Natural killer cell (primary cell): ENCODE measurements at places on chromosomes 5 and 9. TPM values are rescaled to one million over a fixed set of nuclear protein-coding genes. Genes with fewer than 3 reads are reported as not detected.

The RHOBTB3 gene
- total RNA-seq = 46.5 TPM

DNA sequence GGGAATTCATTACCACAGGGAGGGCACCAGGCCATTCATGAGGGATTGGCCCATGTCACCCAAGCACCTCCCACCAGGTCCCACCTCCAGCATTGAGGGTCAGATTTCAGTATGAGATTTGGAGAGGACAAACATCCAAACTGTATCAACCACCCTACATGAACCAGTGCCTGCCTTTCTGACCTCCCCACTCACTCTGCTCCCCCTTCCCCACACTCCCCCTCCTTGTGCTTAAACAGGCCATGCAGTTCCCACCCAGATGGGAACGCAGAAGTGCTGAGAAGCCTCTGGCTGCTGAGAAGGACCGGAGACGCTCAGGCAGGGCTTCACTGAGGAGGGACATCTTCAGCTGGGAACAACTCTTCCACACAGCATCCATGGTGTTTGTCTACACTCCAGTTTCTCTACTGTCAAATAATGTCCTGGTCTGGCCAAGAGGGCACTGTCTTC is 30.0 kb upstream of the ADAMTS2 start:
- H3K4me3 ChIP-seq = no peak overlapping the region
- no peak for DNase-seq
- H3K36me3 ChIP-seq = no peaks in the 10 kb centered on the region
- H3K27ac ChIP-seq = no peak overlapping the region

DNA sequence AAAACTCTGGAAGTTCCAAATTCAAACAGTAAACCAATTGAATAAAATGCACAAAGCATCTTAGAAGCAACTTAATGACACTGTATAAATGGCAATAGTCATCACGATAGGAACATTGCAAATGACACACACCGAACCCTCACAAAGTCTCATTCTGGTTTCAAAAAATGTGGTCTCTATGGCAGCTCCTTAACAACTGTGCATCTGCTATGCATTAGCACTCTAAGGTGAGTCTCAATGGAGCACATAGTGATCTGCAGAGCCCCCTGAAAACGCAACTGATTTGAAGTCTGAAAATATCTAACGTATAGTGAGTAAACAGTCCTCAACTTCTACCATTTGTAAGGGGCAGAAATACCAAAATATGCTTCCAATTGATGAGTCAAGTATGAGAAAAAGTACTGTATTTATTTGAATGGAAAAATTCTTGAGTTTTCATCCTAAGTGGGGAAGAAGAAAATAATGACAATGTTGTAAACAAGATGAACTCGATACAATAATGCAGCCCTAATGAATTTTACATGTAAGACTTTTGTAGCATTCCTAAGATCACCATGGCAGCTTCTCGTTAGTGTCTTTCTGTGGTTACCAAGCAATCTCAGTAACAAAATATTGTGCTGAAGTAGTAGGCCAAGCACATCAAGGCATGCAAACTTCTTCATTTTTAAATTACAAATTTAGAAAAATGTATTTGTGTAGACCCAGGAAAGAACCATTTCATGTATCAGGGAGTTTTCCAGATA is 517.5 kb upstream of the FAM174A start:
- H3K4me1 ChIP-seq = no peaks in the 10 kb centered on the region
- H3K27ac ChIP-seq = no peak overlapping the region
- no peaks in the 10 kb centered on the region for H3K36me3 ChIP-seq
- no peak overlapping the region for H3K4me3 ChIP-seq
- no peaks in the 10 kb centered on the region for H3K27me3 ChIP-seq

GRCh38 chr5:135631391-135631790 is 52.6 kb upstream of the CXCL14 start:
- DNase-seq = no peak
- H3K27me3 ChIP-seq = no peaks in the 10 kb centered on the region
- no peaks in the 10 kb centered on the region for H3K36me3 ChIP-seq
- H3K4me3 ChIP-seq = no peak overlapping the region
- no peak overlapping the region for H3K27ac ChIP-seq

DNA sequence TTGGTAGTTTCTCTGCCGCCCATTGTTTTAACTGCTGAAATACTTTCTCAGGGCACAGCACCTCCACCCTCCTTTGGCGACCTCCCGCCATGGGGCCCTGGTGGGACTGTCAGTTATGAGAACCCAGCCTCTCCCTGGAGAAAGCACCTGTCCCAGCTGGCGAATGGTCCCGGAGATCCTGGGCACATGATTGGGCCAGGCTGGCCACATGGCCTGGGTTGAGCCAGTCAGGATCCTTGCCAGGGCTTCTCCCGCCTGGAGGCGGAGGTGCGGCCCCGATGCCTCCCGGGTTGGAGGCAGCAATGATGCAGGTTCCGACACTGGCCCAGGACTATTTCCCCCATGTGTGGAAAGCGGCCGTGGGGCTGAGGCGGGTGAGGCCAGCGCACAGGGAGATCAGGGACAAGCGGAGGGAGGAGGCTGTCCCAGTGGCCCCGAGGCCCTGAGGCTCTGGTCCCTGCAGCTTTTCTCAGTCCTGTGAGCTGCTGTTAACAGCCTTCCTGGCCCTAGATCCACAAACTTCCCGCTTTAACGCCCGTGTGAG is 13.6 kb downstream of the UNC5A start:
- H3K27ac ChIP-seq = no peak overlapping the region
- no peak overlapping the region for H3K4me3 ChIP-seq
- no peak for DNase-seq
- peaks cover 6% of the 10 kb centered on the region for H3K27me3 ChIP-seq

DNA sequence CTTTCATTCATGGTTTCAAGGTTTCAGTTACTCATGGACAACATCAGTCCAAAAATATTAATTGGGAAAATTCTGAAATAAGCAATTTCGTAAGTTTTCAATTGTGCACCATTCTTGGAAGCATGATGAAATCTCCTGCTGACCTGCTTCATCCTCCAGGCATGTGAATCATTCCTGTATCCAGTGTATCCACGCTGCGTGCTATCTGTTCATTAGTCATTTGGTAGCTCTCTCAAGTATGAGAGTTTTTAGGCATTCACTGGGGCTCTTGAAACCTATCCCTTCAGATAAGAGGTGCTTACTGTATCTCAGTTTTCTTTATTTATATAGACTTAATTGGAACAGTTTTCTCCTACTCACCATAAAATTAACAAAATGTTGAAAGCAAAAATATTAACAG is 293.0 kb downstream of the CDH12 start:
- no peak overlapping the region for H3K4me3 ChIP-seq
- no peaks in the 10 kb centered on the region for H3K36me3 ChIP-seq
- H3K27me3 ChIP-seq = no peaks in the 10 kb centered on the region
- no peak overlapping the region for H3K27ac ChIP-seq
- no peaks in the 10 kb centered on the region for H3K4me1 ChIP-seq
- DNase-seq = no peak

- H3K36me3 ChIP-seq = no peaks in the 10 kb centered on the region
- H3K4me1 ChIP-seq = no peaks in the 10 kb centered on the region
- no peak overlapping the region for H3K4me3 ChIP-seq
- DNase-seq = no peak
- no peak overlapping the region for H3K27ac ChIP-seq
Observed at GRCh38 chr9:122107291-122107805, 14.2 kb upstream of the TTLL11 start.

DNA sequence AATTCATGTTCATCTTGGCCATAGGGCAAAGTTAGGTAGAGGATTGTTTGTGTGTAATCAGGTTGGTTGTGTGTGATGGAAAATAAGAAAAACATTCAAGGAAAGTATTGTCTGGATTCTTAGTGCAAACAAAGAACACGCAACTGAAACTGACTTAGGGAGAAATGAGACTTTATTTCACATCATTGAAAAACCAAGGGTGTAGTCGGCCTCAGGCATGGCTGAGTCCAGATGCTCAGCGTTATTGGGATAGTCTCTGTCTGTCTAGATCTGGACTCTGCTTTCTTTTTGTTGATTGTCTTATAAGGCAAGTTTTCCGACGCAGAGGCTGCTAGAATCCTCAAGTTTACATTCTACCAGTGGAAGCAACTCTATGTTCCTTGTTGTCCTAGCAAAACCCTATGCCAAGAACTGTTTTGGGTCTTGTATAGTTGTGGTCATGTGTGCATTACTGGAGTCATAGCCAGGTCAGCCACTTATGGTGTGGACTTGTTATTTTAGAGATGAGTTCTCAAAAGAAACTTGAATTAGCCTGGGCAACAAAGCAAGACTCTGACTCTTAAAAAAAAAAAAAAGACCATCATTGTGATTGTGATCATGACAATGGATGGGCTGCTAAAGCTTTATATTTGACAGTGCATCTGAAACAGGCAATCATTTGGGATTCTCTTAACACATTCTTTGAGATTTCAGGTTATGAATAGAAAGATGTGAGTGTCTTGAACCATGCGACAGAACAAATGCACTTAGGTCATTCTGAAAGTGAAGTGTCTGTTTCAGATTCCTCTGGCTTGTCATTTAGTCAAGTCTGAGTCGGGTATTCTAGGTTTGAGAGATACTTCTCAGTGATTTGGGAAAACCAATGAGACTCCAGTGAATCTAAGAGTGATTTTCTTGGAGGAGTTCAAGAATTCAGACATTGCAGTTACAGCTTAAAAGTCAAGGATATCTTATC is 82.6 kb downstream of the DOCK2 start:
- no peak overlapping the region for H3K27ac ChIP-seq
- H3K36me3 ChIP-seq = peaks cover 95% of the 10 kb centered on the region
- no peaks in the 10 kb centered on the region for H3K4me1 ChIP-seq
- H3K27me3 ChIP-seq = no peaks in the 10 kb centered on the region
- no peak for DNase-seq

The VCAN gene
- 60.1 TPM for total RNA-seq
